GM12892 (cell line): ENCODE measurements at places on chromosomes 4 and X.

- no peak for DNase-seq
Observed at GRCh38 chrX:44903830-44904530, 31.0 kb downstream of the KDM6A start.

- no peak for DNase-seq
Observed at GRCh38 chr4:1976416-1977352, 32.1 kb downstream of the NELFA start.

DNA sequence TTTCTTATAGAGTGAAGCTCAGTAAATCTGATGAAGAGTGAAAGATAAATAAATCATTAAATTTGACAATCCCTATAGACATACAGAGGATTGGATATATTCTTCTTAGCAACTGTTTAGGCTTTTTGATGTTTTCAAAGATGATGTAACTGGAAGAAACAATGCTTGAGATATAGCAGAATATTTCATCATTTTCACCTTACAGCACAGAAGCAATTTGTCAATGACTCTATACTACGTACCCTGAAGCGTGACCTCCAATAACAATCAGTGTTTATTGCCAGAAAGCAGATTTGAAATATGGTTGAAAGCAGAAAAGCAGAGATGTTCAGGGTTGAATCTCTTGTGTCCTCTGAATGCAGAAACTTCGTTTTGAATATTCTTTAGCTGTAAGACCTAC is 228.4 kb downstream of the DTHD1 start:
- DNase-seq = no peak

DNA sequence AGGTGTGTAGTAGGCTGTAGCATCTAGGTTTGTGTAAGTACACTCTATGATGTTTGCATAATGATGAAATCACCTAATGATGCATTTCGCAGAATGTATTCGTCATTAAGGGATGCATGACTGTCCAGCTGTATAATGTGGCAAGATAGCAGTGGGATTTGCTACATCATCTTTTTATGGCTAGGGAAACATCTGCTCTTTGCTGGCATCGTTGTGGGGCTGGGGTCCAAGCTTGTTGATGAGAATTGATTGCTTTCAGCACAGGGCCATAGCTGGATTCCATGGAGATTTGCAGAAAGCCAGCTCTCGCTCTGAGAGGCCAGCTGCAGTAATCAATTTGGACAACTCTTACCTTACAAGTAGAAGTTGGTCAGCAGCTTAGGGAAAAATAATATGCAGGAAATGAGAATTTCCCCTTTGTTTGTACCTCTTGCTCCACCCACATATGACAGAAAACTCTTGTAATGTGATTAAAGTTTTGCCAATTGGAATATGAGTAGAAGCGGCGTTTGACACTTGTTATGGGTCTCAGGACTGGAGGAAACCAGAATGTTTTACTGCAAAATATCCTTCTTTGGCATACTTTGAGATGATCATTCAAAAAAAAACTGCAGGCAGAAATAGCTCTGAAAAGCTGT is 310.5 kb downstream of the RAPGEF2 start:
- no peak for DNase-seq

- no peak for DNase-seq
Observed at GRCh38 chrX:125289209-125289608, 30.5 kb upstream of the TEX13C start.

GRCh38 chr4:170079981-170080380 is 9.8 kb downstream of the AADAT start:
- DNase-seq = no peak

- DNase-seq = no peak
Observed at GRCh38 chr4:118953276-118953675, 64.6 kb downstream of the SYNPO2 start.

GRCh38 chr4:43089730-43090129 is 197.2 kb downstream of the GRXCR1 start:
- DNase-seq = no peak

DNA sequence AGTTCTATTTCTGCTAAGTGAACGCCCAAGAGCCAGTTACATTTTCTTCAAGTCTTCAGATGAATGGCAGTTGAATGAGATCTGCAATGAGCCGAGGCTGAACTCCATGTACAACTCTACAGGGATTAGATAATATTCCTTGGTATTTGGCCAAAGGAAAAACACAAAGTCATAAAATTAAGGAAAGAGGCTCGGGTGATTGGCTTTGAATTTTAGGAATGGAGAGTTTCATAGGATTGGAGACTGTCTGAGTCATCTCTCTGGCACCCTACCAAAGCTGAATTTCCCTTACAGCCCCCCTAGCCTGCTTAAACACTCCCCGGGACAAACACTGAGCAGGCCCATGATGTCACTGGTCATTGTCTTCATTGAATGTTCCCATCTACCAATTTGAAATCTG is 188.0 kb upstream of the C1QTNF7 start:
- DNase-seq = no peak

GRCh38 chr4:145494666-145495270 is 13.1 kb downstream of the SMAD1 start:
- no peak for DNase-seq

GRCh38 chrX:102517326-102517725 is 787 bp upstream of the TMSB15A start:
- no peak for DNase-seq

GRCh38 chr4:38950159-38950558 is 82.0 kb downstream of the TMEM156 start:
- no peak for DNase-seq

DNA sequence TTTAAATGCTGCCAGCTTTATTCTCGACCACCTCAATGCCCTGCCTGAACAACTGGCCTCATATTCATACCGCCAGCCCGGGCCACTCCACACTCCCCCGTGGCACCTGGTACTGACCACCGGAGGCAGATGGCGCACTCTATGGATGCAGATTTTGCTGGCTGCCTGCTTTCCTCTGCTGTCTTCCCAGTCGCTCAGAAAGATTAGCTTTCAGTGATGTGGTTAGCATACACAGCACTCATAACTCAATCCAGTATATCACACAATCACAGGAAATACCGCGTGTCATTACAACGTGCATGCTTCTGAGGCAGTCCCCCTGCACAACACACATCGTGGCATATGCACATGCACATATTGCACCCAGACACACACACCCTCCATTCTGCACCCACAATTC is 147.2 kb upstream of the BCOR start:
- no peak for DNase-seq

- DNase-seq = no peak
Observed at GRCh38 chrX:123424546-123424945, 240.5 kb downstream of the GRIA3 start.

DNA sequence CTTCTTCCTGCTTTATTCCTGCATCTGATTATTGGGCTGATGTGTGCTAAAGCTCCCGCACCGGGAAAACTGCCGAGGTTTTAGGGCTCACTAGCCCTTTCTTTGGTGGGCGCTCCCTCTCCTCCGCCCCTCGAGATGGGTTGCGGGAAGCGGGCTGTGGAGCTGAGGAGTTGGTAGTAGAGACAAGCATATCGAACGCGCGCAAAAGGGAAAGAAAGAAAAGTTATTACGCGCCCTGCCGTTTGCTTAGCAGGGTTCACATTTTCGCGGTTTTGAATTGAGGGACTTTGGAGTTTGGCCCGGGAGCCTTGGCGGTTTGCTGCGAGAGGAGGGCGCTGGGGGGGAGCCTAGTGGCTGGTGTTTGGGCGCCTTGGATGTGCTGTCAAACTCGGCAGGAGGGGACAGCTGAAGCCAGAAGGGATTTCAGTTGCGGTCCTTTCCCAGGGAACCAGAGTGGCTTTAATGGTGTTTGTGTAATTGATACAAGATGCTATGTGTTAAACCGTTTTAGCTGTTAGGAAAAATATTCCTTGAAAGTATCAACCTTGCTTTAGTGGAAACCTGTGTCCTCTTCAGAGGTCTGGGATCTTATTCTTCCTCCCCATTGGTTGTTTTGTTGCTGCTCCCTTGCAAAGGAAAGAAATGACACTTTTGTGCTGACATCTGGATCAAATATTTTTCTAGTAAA is 1.1 kb downstream of the GAB1 start:
- no peak for DNase-seq

GRCh38 chr4:106738121-106738520 is 298.0 kb downstream of the DKK2 start:
- no peak for DNase-seq

DNA sequence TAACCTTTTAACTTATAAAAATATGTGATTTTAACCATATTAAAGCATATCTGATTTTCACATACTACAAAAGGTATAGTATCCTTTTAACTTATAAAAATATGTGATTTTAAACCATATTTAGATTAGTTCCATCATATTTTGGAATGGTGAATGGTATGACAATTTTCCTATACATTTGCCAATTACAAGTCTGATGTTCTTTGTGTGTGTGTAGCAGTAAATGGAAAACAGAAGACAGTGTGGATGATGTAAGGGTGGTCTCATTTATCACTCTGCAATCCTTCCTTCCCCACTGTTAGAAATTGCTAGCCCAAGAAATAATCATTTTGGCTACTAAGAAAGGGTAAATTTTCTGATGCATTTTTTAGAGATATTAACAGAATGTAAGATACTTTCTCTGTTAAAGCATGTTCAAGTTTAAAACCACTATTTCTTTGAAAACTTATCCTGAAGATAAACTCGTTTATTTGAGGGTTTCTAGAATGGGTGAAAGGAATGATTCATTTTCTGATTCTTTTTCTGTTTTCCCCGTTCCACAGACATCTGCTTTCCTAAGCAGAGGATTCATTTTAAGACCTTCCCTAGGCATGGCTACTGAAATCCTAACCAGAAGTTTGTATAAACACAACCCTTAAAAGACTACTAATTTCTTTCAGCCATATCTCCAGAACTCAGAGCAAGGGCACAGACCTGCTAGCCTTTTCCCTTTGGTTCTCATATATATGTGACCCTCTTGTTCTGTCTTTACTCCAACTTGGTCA is 21.0 kb downstream of the NUDT6 start:
- no peak for DNase-seq

DNA sequence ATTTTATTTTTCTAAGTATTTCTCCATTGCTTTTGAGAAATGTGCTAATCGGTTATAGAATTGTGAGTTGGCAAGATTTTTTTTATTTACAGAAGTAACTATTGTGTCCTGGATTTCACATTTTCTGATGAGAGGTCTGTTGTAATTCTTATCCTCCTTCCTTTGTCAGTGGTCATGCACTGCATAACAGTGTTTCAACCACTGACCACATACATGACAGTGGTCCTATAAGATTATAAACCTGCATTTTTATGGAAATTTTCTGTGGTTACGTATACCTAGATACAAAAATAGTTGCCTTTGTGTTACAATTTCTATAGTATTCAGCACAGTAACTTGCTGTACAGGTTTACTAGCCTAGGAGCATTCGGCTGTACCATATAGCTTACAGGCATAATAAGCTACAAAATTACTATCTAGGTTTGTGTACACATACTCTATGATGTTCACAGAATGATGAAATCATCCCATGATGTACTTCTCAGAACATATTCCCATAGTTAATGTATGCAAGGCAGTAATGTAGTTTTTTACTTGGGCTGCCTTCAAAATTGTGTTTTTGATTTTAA is 47.8 kb downstream of the APELA start:
- DNase-seq = no peak

DNA sequence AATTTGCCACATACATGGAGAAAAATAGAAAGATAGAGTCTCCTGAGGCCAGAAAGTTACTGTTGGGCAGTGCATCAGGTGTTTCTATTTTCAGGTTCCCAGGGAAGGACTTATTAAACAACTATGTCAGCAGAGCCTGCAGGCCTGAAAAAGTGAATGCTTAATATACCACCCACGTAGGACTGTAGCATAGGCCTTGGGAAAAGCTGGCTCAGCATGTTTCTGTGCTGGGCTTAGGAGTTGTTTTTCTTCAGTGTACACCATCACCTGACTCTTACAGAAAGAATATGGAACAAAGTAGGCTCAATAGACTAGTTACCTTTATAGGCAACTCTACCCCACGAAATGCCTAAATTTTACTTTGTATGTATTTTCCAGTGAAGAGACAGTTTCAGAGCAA is 1385.9 kb downstream of the FAM133A start:
- no peak for DNase-seq

- no peak for DNase-seq
Observed at GRCh38 chr4:180615746-180616145, 1627.5 kb upstream of the TENM3 start.

- DNase-seq = no peak
Observed at GRCh38 chr4:78588894-78589545, 37.5 kb downstream of the ANXA3 start.

DNA sequence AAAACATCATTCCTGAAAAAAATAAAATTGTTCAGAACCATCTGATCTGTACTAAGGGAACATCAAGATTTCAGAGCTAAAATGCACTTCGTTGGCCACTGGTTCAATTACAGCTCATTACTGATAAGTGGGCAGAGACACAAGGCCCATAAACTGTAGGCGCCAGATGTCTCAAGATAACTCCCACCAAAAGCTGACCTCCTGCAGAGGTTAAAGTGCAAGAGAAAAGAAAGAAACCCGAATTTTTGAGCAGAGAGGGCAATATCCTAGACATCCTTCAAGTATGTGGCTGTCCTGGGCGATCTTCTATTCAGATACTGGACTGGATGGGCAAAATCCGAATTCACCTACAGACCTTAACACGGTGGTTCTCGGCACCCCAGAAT is 660 bp downstream of the GEMIN8 start:
- DNase-seq = no peak

- DNase-seq = no peak
Observed at GRCh38 chrX:1455948-1456280, 3.2 kb upstream of the ASMTL start.

GRCh38 chrX:23885803-23886202 is 21.9 kb downstream of the APOO start:
- DNase-seq = no peak

DNA sequence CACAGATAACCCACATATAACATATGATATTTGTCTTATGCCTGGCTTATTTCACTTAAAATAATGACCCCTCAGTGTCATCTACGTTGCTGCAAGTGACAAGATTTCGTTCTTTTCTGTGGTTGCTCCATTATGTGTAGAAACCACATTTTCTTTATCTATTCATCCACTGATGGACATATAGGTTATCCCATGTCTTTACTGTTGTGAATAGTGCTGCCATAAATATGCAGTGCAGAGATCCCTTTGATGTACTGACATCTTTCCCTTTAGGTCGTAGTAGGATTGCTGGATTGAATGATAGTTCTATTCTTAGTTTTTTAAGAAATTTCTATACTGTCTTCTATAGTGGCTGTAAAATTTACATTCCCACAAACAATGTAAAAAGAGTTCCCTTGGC is 135.8 kb downstream of the TET2 start:
- DNase-seq = no peak

- no peak for DNase-seq
Observed at GRCh38 chr4:22877486-22878052, 184.8 kb downstream of the GBA3 start.

DNA sequence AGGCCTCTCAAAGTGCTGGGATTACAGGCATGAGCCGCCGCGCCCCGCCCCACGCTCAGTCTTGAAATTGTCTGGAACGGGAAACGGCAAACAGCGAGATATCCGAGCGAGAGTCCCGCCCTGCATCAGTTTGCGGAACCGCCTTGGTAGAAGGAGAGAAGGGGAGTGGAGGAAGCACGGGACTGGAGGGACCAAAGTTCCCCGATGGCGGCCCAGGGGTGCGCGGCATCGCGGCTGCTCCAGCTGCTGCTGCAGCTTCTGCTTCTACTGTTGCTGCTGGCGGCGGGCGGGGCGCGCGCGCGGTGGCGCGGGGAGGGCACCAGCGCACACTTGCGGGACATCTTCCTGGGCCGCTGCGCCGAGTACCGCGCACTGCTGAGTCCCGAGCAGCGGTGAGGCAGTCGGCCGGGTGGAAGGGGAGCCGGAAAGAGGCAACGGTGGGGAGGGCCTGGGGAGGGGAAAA is at the start of gene BST1:
Gene BST1, plus strand, starts transcription at position 125 of the 463 bp plus-strand sequence. Its CDS starts 80 bp downstream, at position 205.
- DNase-seq = peak; percentile 20
